Stimulated activated CD4-positive, alpha-beta T cell treated with anti-CD3 and anti-CD28 coated beads, Interleukin-4, amount 100 ng/mL, for 1 hour (primary cell): ENCODE measurements at places on chromosomes 2 and 18.

- DNase-seq, result no peak
These were observed 246.2 kb upstream of the STON1 start for GRCh38 chr2:48283586-48284269.

DNA sequence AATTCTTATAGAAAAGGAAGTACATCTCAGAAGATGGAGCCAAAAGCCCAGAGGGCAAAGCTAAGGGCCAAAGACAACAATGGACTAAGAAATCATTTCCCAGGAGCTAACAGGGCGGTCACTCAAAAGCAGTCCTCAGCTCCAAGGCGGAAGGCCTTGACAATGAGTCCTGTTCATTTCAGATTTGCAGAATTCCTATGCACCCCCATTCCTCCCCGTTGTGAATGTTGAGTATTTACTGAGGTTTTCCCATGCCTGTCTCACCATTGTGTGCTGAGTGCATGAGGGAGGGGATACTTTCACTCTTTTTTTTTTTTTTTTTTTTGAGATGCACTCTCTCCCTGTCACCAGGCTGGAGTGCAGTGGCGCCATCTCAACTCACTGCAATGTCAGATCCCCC, 18.8 kb upstream of the DTNB start:
- no peak for DNase-seq

DNA sequence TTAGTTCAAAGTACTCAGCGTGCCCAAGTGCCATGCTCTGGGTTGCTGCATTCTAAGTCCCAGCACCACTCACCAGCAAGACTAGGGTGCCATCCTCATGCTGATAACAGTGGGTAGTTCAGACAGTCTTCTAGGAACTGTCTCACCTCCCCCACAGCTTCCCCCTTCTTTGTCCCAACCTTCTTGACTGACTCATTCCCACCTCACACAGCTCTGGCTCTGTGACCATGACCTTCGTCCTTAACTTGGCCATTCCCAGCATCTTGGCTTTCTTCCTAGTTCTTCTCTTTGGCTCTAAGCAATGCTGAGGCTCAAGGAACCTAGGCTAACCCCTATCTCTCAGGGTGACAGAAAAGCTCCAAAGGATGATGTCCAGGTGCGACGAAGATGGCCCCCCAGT, 20.0 kb upstream of the CXCR4 start:
- DNase-seq, result no peak

GRCh38 chr18:30915336-30915988, 127.1 kb downstream of the DSC3 start:
- no peak for DNase-seq

DNA sequence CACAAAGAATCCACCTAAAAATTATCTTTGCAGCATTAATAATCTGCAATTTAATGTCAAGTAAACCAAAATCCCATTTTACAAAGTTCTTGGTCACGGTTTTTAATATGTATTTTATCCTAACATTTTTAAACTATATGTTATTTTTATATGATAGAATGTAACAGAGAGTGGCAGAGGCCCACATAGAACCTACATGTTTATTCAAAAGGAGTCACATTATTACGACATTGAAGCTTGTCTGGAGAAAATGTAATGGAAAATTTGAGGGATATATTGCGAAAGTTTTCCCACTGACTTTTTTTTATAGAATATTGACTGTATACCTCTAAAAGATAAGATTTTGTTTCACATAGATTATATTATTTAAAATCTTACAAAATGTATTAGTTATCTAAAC, 89.7 kb upstream of the COL3A1 start:
- DNase-seq, result no peak

- no peak for DNase-seq
These were observed 70.5 kb upstream of the ZNF516 start for GRCh38 chr18:76565238-76566173.

DNA sequence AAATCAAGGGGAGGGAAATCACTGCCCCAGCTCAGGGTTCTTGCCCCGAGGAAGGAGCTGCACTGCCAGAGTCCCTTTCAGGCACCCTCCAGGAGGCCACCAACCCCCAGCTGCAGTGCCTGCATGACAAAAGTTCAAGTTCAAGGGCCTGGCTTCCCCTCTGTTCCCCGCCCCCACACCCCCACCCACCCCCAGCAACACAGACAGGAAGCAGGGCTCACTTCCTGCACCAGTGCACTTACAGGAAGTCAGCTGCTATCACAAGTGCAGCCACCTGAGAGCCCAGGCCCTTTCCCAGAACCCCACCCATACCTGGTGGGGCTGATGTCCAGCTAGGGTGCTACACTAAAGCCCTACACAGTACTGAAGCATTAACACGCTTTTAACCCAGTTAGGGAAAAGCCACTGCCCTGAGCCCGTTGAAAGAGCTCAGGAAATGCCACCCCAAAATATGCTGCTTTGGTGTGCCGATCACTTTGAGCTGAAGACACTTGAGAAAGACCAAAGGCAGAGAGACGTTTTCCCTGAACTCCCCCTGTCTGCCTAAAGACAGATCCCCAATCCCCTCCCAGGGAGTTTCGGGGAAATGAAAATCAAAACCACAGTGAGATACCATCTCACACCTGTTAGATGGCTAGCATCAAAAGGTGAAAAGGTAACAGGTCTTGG, 109.9 kb upstream of the CAB39 start:
- DNase-seq, result peak; percentile 45

- no peak for DNase-seq
These were observed 149.3 kb upstream of the PGAP1 start for GRCh38 chr2:197075754-197076337.

DNA sequence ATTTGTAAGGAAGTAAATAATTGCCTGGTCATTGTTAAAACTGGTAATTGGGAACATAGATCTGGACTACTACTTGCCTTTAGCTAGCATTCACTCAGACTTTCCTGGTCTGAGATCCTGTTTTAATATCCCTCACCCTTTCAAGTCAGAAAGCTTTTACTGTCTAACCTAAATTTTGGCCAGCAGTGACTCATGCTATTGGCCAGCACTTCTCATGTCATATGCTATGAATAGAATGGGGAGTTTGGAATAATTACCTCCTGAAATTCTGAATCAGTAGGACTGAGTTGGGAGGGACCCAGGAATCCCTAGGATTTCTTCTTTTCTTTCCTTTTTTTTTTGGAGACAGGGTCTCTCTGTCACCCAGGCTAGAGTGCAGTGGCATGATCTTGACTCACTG, 19.3 kb downstream of the STK36 start:
- no peak for DNase-seq

GRCh38 chr2:102657770-102658169, 38.4 kb downstream of the SLC9A2 start:
- peak; percentile 18 for DNase-seq

- DNase-seq, result no peak
These were observed 86.4 kb downstream of the EML6 start for GRCh38 chr2:54809819-54810218.

DNA sequence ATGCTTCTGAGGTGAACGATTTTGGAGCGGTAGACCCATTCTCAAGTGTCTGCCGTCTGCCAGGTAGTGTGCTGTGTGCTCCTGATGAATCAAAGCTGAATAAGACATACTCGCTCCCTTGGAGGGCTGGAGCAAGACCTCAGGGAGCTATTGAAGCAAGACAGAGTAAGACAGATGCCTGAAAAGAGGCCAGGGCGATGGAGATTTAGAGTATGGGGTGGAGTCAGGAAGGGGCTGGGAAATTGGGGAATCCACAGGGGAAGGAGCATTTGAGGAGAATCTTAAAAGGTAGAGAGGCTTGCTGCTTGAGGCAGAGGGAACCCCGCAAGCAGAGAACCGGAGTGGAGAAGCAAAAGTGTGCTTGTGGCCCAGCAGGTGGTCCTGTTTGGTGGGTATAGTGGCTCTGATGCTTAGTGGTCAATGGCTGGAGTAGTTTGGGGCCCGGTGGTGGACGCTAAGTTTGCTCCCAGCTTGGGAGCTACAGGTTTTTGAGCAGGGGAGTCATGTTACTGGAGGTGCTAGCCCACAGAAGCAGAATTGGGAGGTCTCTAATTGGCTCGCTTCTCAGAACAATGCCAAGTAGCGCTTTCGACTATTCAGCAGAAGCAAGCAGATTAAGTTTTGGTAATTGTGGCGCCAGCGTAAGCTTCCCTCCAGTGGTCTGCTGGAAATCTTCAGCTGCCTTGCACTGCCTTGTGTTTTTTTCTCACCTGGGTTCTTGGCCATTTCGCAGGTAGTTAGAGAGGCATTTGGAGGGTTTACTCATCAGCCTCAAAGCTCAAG, 2.0 kb downstream of the CNNM4 start:
- DNase-seq, result no peak

GRCh38 chr18:63705401-63705800, 2.6 kb downstream of the SERPINB11 start:
- DNase-seq, result no peak

DNA sequence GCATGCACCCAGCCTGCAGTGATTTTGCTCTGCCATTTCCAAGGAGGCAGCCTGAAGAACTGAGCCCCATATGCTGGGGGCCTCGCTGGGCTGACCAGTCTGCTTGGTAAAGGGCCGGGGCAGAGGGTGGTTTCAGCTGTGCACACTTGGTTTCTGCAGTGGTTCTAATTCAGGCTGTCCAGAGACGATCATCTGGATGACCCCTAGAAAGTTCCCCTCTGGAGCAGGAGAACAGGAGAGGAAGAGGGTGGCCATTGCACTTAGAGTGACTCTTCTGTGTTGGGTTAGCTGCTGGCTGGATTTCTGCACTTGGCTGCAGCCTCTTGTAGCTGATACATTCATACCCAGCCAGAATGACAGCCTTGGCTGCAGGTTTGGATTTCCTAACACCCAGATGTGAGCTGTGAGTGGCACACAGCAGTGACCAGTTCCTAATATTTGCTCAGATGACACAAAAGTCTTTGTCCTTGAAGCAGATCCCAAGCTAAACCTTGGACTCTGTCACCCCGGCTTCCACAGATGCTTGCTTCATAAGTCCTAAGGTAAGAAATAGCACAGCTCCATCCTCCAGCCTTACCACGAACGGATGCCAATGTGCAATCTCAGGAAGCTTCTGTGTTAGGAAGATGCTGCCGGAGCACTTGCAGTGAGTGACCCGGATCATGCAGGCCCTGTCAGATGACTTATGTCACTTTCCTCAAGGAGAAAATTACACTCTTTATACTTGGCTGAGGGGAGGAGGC, 105.6 kb downstream of the HNRNPLL start:
- DNase-seq, result no peak

- DNase-seq, result no peak
These were observed 47.8 kb downstream of the TMEM163 start for GRCh38 chr2:134670955-134671354.

DNA sequence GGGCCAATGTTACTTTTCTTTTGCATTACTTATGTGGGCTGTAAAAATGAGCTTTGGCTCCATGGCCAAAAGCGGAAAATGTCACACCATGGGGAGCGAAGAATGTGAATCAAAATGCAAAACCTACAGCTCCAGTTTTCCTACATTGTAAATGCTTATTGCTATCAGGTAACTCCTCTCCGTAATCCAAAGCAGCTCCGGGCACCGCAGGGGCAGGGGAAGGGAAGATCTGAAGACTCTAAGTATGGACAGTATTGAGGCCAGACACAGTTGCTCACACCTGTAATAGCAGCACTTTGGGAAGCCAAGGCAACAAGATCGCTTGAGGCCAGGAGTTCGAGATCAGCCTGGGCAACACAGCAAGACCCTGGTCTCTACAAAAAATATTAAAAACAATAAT, 7.1 kb upstream of the AGFG1 start:
- no peak for DNase-seq

- DNase-seq, result no peak
These were observed 40.1 kb upstream of the CCDC88A start for GRCh38 chr2:55459714-55460274.

DNA sequence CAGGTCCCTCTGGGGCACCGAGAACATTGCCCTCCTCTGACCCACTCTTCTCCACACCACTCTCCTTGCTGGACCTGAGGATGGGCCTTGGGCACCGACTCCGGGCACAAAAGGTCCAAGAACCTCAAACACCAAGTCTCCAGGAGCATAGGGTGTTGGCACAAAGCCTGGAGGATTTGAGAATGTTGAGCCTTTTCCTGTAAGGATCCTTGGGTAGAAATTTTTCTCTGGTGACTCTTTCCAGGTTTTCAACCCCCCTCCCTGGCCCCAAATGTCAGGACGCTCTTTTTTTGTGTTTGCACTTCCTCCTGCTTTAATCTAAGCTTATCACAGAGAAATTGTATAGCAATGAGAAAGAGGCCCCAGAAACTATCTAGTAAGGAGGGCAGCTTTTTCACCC, 9.2 kb downstream of the SPR start:
- no peak for DNase-seq
